HS-27A (cell line): ENCODE measurements at places on chromosomes 5 and 9.

GRCh38 chr9:136543830-136544547 is 1.9 kb downstream of the NOTCH1 start:
- DNase-seq, result no peak

DNA sequence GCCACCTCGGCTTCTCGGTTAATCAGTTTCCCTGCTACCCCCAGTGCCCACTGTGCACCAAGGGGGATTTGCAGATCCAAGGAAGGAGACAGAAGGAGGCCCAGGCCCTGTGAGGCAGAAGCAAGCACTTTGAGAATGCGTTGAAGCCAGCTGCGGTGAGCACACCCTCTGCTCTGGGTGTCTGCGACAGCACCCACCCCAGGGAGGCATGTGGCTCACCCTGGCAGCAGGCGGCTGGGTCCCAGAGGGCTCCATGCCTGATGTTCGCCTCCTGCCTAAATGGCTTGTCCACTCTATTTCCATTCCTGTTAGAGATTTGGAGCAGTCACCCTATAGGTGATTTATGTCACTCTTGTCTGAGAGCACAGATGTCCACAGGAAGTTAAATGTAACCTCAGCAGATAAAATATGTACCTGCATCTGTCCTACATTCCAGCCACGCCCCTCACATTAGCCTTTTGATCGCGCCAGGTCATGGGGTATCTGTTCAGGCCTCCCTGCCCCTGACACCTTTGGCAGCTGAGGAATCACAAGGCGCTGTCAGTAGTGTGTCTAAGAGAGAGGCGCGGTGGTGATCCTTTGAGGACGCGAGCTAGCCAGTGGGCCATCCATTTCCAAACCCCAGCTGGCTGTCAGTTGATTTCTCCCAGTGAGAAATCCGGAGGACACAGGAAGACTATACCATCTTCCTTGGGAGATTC is 28.1 kb downstream of the PTGES2 start:
- DNase-seq, result peak; percentile 40

- no peak for DNase-seq
Measured at GRCh38 chr5:152329761-152330283, 75.3 kb downstream of the NMUR2 start.

DNA sequence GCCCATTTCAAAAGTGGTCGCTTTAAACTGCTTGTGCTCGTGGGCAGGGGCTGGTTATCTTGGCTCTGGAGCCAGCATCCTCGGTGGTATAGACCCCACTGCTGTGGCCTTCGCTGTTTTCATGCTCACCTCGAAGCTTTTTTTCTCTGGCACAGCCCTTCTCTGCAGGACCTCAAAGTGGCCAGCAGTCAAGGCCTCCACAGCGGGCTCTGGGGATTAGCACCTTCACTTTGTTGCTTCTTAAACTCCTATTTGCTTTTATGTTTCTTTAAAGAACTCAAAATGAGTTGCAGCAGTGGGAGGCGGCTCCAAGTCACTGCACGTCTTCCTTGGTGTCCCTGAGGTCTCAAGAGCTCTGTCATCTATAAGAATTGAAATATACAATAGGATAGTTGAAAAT is 165.1 kb downstream of the CACNA1B start:
- DNase-seq, result no peak

DNA sequence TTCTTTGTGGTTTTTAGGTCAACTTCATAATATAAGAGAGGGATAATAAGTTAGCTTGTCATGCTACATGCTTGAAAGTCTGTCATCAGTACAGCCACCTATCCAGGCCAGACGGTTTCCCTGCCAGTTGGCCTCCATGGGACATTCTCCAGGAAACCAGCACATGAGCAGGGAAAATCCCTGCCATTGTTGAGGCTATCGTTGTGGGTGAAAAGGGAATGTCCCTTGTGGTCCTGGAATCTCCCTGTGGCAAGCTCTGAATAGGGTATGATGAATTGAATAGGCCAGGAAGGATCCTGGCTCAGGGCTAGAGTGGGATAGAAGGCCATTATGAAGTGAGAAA is 12.3 kb downstream of the F2RL1 start:
- DNase-seq, result peak; percentile 62
